ENCODE measurements at places on chromosomes 2 and 18. TPM values are rescaled to one million over a fixed set of nuclear protein-coding genes. Genes with fewer than 3 reads are reported as not detected.

GRCh38 chr2:217714287-217714751 is 288.5 kb downstream of the TNS1 start:
- no peak for DNase-seq

GRCh38 chr2:46803547-46803878 is 112.1 kb downstream of the MCFD2 start:
- no peak for DNase-seq

- no peak for DNase-seq
Measured at GRCh38 chr18:75314117-75314516, 103.5 kb downstream of the TSHZ1 start.

DNA sequence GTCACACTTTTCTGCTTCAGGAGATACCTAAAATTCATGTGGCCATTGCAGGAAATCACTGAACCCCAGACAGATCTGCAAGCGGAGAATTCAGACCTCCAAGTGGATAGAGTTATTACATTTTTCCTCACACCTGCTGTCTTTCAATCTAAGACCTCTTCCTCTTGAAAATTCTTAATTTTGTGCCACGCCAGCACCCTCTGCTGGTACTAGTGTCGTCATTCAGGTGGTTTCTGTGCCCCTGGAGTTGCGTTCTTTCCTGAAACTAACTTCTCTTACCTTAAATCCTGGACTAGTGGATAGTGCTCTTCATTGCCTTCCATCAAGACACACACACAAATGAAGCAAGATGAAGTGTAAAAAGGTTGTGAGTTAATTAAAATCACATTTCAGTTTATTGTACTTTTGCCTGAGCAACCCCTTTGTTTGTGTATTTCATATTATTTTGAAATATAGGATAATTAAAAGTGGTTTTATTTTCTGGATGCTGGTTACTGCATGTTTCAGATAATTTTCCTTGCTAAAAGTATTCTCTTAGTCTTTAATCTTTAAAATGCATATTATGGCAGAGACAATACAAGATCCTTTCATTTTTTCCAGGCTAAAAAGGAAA is 1.6 kb upstream of the DNER start:
- no peak for DNase-seq

DNA sequence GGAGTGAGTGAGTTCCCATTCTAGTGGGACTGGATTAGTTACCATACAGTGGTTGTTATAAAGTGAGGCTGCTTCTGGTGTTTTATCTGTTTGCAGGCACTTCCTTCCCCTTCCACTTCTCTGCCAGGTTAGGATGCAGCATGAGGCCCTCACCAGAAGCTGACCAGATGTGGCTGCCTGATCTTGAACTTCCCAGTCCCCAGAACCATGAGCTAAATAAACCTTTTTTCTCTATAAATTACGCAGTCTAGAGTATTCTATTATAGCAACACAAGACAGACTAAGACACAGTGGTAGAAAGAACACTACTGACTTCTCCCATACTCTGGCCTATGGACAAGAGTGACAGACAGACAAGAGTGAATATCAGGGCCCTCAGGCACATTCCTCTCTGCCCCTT is 14.1 kb downstream of the LCT start:
- DNase-seq, result no peak

- no peak for DNase-seq
Measured at GRCh38 chr2:230925879-230926765, 1.1 kb upstream of the GPR55 start.

GRCh38 chr2:237983922-237984321 is 17.1 kb downstream of the UBE2F start:
- DNase-seq, result no peak

DNA sequence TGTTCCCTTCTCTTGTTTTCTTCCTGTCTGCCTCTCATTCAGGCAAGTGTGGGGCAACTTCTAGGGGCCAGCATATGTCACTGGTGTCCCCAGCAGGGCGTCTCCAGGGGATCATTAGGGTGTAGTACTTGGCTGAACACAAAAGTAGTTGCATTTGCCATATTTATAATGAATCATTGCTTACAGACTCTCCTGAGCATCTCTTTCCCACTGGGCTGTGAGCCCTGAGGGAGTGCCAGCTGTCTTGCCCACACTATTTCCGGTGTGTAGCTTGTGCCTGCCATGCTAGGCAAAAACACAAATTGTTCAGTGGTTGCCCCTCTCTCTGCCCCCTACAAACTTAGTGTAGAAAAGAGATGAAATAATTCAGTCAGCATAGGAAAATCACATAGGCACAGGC is 40.8 kb upstream of the SCLY start:
- no peak for DNase-seq

- DNase-seq, result no peak
Measured at GRCh38 chr2:69581774-69582581, 61.6 kb downstream of the AAK1 start.

DNA sequence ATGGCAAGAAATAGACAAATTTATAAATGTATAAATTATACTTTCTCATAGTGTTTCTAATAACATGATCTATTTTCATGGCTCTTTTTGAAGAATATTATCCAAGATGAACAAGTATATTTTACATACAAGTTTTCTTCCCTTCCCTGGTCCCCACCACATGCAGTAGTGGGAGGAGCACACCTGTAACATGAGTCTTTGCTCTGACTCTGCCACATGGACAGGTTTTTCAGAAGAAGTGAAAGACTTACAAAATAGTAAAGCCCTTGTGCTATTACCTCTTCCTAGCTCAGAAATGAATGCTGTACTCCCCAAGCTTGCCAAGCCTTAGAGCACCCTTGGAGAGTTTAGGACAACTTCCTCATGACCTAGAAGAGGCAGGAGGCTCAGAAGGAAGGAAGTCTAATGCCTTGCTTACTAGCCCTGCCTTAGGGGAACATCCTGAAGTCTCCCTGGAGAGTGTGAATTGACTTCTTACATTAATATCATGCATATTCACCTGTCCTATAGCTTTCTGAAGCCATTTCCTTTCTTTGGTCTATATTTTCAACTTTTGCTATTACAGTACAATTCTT is 18.4 kb downstream of the MXD1 start:
- DNase-seq, result no peak

GRCh38 chr2:101175991-101176390 is 24.8 kb upstream of the TBC1D8 start:
- DNase-seq, result no peak

DNA sequence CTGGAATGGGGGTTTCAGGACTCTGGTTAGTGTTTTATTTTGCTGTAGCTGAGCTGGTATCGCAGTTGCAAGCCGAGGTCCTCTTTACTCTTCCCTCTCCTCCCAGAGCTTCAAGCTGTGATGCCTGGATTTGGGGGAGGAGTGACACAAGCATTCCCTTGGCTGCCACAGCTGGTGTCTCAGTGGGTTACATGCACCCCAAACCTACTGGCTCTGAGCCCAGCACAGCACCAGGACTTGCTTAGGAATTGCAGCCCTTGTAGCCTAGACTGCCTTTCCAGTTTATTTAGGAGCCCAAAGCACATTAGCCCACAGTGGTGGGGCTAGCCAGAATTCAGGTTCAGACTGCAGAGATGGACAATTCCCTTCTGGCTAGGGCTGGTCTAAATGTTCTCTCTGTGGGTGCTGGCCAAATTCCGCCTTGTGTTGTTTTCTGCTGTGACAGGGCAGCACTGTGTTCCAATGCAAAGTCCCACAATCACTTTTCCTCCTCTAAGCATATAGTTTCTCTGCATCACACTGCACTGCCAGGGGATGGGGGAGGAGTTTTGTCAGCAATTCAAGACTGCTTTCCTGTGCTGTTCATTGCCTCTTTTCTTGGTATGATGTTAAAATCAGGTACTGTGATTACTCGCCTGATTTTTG is 122.8 kb downstream of the SLC4A10 start:
- DNase-seq, result no peak

GRCh38 chr2:196160946-196161345 is 10.4 kb downstream of the STK17B start:
- DNase-seq, result no peak

- no peak for DNase-seq
Measured at GRCh38 chr2:109238580-109238979, 109.6 kb downstream of the SH3RF3 start.

DNA sequence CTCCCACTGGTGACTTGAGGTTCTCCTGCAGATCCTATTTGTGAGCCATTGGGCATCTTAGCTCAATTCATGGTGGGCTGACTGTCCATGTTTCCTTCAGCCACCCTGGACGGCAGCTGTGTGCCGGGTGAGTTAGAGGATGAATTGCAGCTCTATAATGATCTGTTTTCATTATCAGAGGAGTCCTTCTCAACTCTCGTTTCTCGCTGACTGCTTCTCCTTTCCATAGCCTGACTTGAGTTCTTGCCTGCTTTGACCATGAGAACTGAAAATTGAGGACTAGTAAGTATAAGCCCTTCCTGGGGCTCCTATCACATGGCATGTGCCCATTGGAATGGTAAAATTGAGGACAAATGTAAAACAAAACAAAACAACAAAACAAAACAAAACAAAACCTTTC is 121.8 kb downstream of the CDC42EP3 start:
- no peak for DNase-seq

DSEL gene
- 24.5 TPM for polyA plus RNA-seq

SERPINB13 gene
- 0.01 TPM for polyA plus RNA-seq

ASXL3 gene
- polyA plus RNA-seq, result 6.3 TPM

FIGLA gene
- not detected for polyA plus RNA-seq

HOXD4 gene
- 40.2 TPM for polyA plus RNA-seq

All from right renal pelvis (tissue), 4 donors.